Endothelial cell of umbilical vein (primary cell): ENCODE measurements at places on chromosomes 4 and X. TPM values are rescaled to one million over a fixed set of nuclear protein-coding genes. Genes with fewer than 3 reads are reported as not detected.

Gene EFNB1
- total RNA-seq = 8.8 and 13.3 TPM in 2 replicates

GRCh38 chr4:144499777-144500176 lies 146.2 kb upstream of the HHIP start:
- H3K4me3 ChIP-seq = no peak overlapping the region
- no peaks in the 10 kb centered on the region for H3K27me3 ChIP-seq
- DNase-seq = no peak
- H3K27ac ChIP-seq = no peak overlapping the region
- no peaks in the 10 kb centered on the region for H3K36me3 ChIP-seq

DNA sequence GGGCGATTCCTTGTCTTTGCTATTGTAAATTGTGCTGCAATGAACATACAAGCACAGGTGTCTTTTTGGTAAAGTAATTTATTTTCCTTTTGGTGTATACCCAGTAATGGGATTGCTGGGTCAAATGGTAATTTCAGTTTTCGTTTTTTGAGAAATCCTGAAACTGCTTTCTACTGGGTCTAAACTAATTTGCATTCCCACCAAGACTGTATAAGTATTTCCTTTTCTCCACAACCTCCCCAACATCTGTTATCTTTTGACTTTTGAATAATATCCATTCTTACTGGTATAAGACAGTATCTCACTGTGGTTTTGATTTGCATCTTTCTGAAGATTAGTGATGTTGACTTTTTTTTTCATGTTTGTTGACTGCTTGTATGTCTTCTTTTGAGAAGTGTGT lies 2506.0 kb downstream of the PCDH7 start:
- H3K4me3 ChIP-seq = no peak overlapping the region
- H3K36me3 ChIP-seq = no peaks in the 10 kb centered on the region
- H3K27me3 ChIP-seq = no peaks in the 10 kb centered on the region
- no peak overlapping the region for H3K27ac ChIP-seq
- DNase-seq = no peak

- no peak overlapping the region for H3K27ac ChIP-seq
- no peak overlapping the region for H3K4me3 ChIP-seq
- H3K36me3 ChIP-seq = no peaks in the 10 kb centered on the region
- H3K27me3 ChIP-seq = no peaks in the 10 kb centered on the region
Observed at GRCh38 chr4:71980976-71981375, 50.8 kb upstream of the NPFFR2 start.

DNA sequence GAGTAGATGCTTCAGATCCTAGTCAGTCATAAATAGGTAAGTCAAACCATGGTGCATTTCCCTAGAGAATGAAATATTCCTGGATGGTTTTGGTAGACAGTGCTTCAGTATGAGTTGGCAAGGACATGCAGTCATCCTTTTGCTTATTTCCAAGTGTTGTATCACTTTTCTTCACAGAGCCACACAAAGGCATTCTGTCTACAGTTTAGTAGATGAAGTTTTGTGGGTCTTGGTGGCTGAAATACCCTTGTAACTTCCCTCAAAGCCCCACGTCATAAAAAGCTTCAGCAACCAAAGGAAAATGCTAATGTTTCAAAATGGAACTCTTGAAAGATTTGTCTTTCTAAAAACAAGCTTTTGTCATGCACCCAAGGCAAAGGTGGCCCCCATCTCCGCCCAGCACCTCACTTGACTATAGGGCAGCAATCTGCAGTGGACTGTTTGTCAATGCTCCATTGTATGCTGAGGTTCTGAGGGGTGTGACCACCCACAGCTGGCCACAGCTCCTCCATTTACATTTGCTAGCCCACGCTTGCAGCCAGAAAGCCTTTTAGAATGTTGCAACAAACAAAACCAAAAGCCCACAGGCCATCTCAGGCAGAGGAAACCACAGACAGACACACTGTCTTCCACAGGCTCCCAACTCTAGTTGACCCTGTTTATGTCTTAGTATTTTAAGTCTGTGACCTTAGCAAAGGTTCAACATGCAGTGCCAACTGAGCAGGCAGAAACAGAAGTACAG lies 87.1 kb upstream of the FAM9C start:
- no peak overlapping the region for H3K4me3 ChIP-seq
- H3K27me3 ChIP-seq = no peaks in the 10 kb centered on the region
- no peak for DNase-seq
- H3K27ac ChIP-seq = no peak overlapping the region
- H3K36me3 ChIP-seq = no peaks in the 10 kb centered on the region

Gene IL9R
- total RNA-seq = not detected in 2 replicates

DNA sequence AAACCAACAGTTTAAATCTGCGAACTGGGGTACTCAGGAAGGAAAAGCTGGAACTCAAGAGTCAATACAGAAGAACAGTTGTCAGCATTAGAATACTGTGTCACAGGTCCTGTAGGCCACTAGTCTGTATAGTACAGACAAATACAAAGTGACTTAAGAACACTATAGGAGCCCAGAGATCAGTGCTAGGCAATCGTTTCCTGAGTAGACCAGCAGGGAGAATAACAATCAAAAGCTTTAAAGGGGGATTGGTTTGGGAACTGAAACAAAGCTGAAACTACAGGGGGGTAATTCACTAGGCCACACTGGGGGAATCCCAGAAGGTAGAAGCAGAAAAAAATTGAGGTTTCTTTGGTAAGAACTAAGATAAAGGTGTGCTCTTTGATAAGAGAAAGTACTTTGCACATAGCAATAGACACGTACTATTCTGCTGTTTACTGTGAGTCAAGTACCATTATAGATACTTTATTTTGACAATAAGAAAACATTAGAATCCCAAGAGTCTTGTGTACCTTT lies 339.7 kb downstream of the PCDH19 start:
- no peak overlapping the region for H3K4me3 ChIP-seq
- DNase-seq = no peak
- H3K36me3 ChIP-seq = no peaks in the 10 kb centered on the region
- H3K27me3 ChIP-seq = no peaks in the 10 kb centered on the region

DNA sequence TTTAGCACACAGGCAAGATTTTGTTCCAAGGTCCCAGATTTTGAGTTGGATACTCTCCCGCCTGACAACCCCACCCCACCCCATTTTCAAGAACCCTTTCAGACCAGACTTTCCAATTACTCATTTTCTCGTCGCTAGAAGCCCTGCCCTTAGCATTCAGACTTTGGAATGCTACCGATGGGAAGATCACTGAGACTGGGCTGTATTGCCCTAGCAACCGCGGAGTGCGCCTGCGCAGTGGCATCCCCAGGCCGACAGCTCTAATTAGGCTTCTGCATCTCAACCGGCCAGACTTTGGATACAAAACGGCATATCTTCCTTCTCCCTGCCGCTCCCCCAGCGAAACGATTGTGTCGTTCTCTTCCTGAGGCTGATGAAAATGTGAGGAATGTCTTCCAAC lies 3.4 kb downstream of the MAGEE2 start:
- H3K27me3 ChIP-seq = no peaks in the 10 kb centered on the region
- H3K27ac ChIP-seq = no peak overlapping the region
- no peak for DNase-seq
- no peaks in the 10 kb centered on the region for H3K4me1 ChIP-seq

DNA sequence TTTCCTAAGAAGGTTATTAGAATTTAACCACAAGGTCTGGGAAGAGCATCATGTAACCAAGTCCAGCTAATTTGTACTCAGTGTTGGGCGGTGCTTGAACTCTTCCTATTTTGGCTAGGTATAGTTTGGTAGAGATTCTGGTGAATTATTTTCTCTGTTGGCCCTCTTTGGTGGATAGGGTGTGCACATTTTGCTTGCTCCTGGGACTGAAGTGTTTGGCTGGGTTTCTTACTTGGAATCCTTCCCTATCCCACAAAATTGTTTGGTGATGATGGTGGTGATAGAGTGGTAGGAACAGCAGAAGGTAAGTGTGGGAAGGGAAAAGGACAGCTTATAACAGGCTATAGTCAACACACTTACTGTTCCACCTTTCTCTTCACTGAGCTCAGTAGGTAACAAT lies 194.8 kb upstream of the GPC4 start:
- no peaks in the 10 kb centered on the region for H3K4me1 ChIP-seq
- H3K36me3 ChIP-seq = no peaks in the 10 kb centered on the region
- no peak overlapping the region for H3K4me3 ChIP-seq

Gene KIT
- total RNA-seq = 29.3 and 39.7 TPM in 2 replicates

DNA sequence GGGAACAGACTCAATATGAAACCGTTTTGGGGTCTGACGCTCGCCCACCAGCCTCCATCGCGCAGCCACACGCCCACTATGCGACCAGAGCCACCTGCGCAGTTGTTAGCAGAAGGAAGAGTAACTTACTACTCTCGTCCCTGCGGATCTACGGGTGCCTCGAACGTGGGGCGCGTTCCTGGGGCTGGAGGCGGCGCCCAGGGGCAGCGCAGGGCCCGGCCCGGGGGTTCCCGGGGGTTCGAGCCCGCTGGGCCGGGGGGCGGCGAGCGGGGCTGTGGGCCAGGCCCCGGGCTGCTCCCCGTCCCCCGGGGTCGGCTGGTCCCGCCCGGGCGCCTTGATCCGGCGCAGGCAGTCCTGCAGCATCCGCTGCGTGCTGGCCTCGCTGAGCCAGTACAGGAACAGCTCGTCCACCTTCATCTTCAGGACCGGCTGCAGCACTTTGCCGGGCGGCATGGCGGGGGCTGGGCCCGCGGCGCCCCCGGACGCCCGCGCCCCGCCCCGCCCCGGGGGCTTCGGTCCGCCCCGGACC lies 404 bp downstream of the PPP2R3B start:
- peak overlapping the region; percentile 98 for H3K27ac ChIP-seq
- H3K4me3 ChIP-seq = peak overlapping the region; percentile 74
- H3K27me3 ChIP-seq = no peaks in the 10 kb centered on the region
- H3K4me1 ChIP-seq = no peaks in the 10 kb centered on the region

DNA sequence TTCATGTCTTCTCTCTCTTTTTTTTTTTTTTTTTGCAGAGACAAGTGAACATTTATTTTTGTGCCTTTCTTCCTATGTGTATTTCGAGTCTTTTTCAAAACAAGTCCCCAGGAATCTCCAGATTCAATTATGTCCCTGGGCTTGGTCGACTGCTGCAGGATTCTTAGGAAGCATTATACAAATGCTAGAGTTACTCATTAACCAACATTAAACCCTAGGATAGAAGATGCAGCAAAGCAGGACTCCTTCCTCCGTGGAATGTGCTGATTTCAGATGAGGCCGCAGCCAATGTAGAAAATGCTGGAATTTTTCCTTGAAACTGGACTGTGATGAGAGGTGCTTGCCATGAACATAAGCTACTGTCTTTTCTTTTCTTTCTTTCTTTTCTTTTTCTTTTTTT lies 3.4 kb downstream of the ZNF81 start:
- no peak overlapping the region for H3K4me3 ChIP-seq
- no peak for DNase-seq
- H3K27me3 ChIP-seq = no peaks in the 10 kb centered on the region

DNA sequence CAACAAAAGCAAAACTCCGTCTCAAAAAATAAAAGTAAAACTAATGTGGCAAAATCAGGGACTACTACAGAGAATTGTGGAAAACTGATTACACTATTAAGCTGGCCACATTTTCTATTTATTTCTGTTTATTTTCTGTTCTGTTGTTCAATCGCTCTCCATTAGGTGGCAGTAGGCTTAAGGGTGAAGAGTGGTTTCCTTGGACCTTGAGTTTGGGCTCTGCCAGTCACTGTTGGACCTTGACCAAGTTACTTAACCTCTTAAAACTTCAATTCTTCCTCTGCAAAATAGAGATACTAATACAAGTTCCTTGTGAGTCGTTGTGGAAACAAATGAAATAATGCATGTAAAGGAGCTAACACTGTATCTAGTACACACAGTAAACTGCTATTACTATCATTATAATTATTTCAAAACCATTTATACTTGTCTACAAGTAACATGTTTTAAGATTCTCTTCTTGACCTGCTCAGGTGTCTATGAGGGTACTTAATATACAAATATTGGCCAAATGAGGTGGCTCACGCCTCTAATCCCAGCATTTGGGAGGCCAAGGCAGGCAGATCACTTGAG lies 15.2 kb downstream of the HSD17B11 start:
- no peaks in the 10 kb centered on the region for H3K27me3 ChIP-seq
- DNase-seq = peak; percentile 67
- H3K36me3 ChIP-seq = no peaks in the 10 kb centered on the region
- H3K4me1 ChIP-seq = no peaks in the 10 kb centered on the region
- no peak overlapping the region for H3K4me3 ChIP-seq

GRCh38 chrX:99421796-99422195 lies 988.3 kb downstream of the PCDH19 start:
- no peaks in the 10 kb centered on the region for H3K27me3 ChIP-seq
- DNase-seq = no peak
- no peaks in the 10 kb centered on the region for H3K36me3 ChIP-seq
- H3K27ac ChIP-seq = no peak overlapping the region

- no peaks in the 10 kb centered on the region for H3K36me3 ChIP-seq
- H3K27me3 ChIP-seq = no peaks in the 10 kb centered on the region
- H3K4me3 ChIP-seq = no peak overlapping the region
- no peak overlapping the region for H3K27ac ChIP-seq
Observed at GRCh38 chr4:184588893-184589292, 60.4 kb downstream of the CASP3 start.

Gene TMEM31
- not detected in 2 replicates for total RNA-seq

GRCh38 chrX:74119016-74119910 lies 184.7 kb upstream of the ZCCHC13 start:
- peaks cover 3% of the 10 kb centered on the region for H3K4me1 ChIP-seq
- H3K4me3 ChIP-seq = no peak overlapping the region
- H3K36me3 ChIP-seq = no peaks in the 10 kb centered on the region
- DNase-seq = peak; percentile 16
- H3K27me3 ChIP-seq = no peaks in the 10 kb centered on the region

- no peak for DNase-seq
- H3K36me3 ChIP-seq = no peaks in the 10 kb centered on the region
- no peak overlapping the region for H3K27ac ChIP-seq
- H3K4me1 ChIP-seq = peaks cover 11% of the 10 kb centered on the region
- H3K27me3 ChIP-seq = no peaks in the 10 kb centered on the region
- H3K4me3 ChIP-seq = no peak overlapping the region
Observed at GRCh38 chrX:150566734-150567182, 1.7 kb upstream of the MTM1 start.

DNA sequence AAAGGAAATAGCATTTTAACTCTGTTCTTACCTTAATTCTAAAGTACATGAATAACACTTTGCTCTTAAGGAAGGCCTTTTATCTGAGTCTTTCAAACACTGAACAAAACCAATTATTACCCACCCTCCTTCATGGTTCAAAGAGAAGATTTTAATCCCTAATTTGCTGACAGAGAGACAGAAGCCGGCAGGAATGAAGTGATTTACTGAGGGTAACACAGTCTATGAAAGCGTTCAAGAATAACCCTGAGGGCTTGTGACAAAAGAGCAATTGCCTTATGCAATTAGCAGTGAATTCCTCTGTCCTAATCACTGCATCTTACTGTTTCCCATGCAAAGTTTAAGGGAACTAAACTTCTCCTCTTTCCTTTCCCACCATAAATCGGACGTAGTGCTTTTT lies 144.1 kb downstream of the PACRGL start:
- no peaks in the 10 kb centered on the region for H3K36me3 ChIP-seq
- no peaks in the 10 kb centered on the region for H3K27me3 ChIP-seq
- no peak for DNase-seq

- no peak for DNase-seq
- H3K27ac ChIP-seq = no peak overlapping the region
- H3K4me3 ChIP-seq = no peak overlapping the region
- H3K27me3 ChIP-seq = peaks cover 2% of the 10 kb centered on the region
- no peaks in the 10 kb centered on the region for H3K4me1 ChIP-seq
- H3K36me3 ChIP-seq = no peaks in the 10 kb centered on the region
Observed at GRCh38 chr4:138636781-138637180, 378.8 kb upstream of the NOCT start.
